ENCODE measurements at places on chromosomes 2 and 18.

- DNase-seq: no peak
Observed at GRCh38 chr2:233082222-233082930, 22.2 kb downstream of the INPP5D start.

- DNase-seq: no peak
Observed at GRCh38 chr2:52343010-52343409, 1311.1 kb upstream of the NRXN1 start.

GRCh38 chr18:68448736-68449135 is 266.2 kb downstream of the TMX3 start:
- DNase-seq: no peak

DNA sequence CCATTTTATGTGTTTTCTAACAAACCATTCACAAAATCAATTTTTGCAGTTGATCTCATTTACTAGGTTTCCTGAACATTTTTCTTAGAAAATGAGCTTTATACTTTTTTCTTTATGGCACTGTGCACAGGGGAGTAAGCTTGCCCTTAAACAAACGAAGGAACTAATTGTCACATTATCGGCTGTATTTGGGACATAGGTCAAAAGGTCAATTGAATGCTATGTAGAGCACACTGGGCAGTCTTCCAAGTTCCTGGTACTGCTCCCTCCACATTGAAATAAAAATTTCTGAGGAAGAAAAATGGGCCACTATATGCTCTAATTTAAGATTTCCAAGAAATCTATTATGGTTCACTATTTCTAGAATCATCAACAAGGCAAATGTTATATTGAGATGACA is 93.6 kb upstream of the TMEFF2 start:
- DNase-seq: no peak

GRCh38 chr2:178484245-178485041 is 4.2 kb downstream of the PLEKHA3 start:
- DNase-seq: no peak

GRCh38 chr18:67776929-67777328 is 260.4 kb upstream of the DSEL start:
- DNase-seq: no peak

DNA sequence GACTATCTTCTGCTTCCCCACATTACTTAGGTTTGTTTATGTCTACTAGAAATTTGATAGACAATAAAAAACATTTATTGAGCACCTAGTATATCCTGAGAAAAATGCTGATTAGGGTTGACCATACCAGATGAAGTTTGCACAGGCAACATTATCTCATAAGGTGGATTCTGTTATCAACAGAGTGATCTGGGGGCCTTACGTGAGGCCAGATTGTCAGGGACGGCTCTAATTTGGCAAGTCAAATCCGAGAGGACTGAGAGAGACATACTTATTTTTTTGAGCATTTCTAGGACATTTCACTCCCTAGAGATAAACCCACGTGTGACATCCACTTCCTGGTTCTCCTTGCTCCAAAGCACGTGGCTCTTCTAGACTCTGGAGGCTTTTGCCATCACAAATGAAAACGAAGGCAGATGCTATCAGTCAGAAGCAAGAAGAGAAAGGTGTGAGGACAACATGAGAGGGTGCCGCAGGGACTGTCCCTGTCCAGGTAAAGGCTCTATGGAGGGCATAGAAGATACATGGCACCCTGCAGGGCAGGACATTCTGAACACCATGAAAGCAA is 168.0 kb upstream of the REV1 start:
- no peak for DNase-seq

- no peak for DNase-seq
Observed at GRCh38 chr18:59228351-59228750, 8.4 kb downstream of the GRP start.

DNA sequence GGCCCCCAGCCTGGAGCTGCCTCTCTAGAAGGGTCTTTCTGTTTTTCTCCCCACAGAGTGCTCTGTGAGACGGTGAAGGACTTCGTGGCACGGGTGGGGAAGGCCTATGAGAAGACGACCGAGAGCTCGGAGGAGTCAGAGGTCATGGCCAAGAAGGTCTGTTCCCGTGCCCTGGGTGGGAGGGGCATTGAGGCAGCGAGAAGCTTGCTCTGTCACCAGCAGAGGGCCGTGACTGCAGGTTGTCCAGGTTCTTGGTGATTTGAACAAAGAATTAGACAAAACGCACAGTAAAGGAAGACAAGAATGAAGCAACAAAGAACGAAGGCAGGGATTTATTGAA is 93.9 kb downstream of the DGKD start:
- DNase-seq: no peak

Data from activated CD8-positive, alpha-beta memory T cell treated with anti-CD3 and anti-CD28 coated beads, Interleukin-2, amount 10 ng/mL, durations not matched to agents 7 days and 5 days (primary cell).